ENCODE measurements at places on chromosomes 2 and 18.

DNA sequence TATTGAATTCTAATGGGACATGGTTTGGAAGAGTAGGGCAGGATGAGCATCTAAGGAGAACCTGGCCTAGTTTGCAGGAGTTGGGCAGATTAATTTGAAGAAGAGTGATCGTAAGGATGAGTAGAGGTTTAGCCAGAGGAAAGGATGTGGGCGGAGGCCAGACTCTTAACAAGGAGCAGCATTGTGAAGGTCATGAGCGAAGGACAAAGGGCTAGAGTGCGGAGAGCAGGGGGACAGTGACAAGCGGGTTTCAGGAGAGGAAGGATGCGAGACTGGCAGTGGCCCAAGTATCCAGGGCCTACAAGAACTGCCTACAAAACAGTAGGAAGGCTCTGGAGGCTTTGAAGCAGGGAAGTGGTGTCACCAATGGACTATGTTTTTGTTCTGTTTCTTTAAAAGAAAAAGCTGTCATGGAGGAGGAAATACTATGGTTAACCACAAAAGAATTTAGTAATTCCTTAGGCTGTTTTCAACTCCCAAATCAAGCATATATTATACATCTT is 20.1 kb downstream of the SLC66A3 start:
- DNase-seq: no peak

- DNase-seq: no peak
These were observed 9.8 kb upstream of the RUFY4 start for GRCh38 chr2:218059289-218059688.

DNA sequence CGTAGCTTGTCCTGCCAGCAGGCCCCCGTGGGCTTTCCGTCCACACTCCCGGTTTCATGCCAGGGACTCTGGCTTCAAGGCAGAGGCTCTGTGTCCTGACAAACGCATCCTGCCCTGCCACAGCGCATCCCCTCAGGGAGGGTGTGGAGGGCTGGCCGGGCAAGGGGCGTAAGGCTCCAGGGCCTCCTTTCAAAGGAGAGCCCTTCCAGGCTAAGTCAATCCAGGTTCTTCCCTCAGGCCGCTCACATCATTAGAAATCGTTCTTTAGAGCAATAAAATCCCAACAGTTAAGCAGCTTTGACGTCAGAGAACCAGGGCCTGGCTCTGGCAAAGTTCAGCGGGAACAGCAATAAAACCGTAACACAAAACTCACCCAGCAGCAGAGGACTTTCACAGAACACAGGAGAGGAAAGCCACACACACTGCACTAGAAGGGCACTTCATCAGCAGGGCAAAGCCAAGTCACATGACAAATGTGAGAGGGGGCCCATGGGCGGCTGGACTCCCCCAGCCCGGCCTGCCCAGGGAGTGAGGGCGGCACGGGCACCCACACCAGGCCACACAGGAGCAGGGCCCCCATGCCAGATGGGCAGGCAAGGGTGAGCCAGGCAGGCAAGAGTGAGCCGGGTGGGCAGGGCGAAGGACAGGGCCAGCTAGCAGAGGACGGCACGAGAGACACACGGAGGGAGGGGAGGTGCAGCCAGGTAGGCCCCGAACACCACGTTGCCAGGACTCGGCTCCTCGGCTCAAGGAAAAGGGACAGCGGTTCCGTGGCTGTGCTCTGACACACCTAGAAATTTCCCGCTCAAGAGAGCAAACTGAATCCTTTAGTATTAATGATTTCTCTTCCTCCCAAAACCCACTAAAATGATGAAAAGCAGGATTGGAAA is 52.0 kb downstream of the HDAC4 start:
- no peak for DNase-seq

DNA sequence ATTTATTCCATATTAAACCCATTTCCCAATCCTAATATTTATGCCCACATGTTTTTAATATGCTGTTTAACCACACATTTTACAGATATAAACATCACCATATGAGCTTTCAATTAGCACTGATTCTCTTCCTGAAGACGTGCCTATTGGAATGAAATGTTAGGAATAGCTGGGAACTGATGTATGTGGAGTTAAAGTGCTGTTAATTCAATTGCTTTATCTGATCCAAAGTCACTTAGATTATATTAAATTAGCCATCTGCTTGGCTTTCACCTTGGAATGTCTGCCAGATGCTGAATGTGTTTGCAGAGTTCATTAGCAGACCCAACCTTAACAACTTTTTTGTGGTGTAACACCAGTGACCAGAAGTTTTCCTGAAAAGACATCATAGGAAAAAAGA is 942.9 kb upstream of the KLHL29 start:
- no peak for DNase-seq

- DNase-seq: no peak
These were observed 864.3 kb upstream of the SOX11 start for GRCh38 chr2:4827836-4828235.

GRCh38 chr2:230942920-230943896 is 18.2 kb upstream of the GPR55 start:
- DNase-seq: no peak

All from effector CD4-positive, alpha-beta T cell (primary cell).